SK-N-SH treated with all-trans-retinoic acid at 6 μM for 48 hours (cell line): ENCODE measurements at places on chromosomes 6 and 20.

DNA sequence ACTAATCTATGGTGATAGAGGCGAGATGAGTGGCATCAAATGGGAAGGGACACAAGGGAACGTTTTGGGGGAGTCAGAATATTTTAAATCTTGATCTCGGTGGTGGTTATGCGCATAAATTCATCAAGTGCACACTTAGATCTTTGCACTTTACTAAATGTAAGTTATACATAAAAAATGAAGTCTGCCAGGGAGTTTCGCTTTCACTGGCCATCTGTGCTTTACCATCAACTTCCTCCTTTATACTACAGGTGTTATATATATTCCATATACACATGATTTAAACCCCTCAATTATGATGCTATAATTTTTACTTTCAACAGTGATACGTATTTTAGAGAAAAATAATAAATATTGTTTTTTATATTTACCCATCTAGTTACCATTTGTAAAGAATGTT lies 97.6 kb upstream of the AKIRIN2 start:
- no peak for ATAC-seq

DNA sequence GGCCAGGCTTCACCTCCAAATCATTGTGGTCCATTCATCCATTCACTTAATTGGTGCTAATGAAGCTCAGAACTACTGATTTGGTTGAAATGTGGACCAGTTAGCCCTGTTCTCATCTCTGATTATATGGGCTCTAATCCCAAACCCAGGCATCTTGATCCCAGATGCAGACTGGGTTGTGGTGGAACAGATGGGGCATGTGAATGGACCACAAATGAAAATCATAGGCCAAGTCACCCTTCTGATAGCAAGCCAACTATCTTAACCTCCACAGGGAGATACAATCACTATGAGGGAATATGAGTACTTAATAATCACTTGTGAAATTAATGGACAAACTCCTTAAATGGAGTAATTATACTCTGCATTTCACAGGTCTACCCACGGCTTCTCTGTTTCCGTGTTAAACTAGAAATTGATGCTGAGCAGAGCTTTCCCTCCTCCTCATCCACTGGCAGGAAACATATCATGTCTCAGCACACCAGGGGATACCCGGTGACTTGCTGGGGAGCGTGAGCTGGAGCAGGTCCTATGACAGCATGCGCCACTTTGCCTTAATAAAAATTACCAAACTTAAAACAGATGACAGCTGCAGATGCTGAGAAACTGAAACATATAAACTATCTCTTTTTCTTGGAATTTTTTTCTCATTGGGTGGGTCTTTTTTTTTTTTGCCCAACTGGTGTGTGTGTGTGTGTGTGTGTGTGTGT lies 108.8 kb upstream of the HEY2 start:
- no peak for ATAC-seq

- no peak for ATAC-seq
Observed at GRCh38 chr6:11830520-11830919, 51.9 kb upstream of the ADTRP start.

DNA sequence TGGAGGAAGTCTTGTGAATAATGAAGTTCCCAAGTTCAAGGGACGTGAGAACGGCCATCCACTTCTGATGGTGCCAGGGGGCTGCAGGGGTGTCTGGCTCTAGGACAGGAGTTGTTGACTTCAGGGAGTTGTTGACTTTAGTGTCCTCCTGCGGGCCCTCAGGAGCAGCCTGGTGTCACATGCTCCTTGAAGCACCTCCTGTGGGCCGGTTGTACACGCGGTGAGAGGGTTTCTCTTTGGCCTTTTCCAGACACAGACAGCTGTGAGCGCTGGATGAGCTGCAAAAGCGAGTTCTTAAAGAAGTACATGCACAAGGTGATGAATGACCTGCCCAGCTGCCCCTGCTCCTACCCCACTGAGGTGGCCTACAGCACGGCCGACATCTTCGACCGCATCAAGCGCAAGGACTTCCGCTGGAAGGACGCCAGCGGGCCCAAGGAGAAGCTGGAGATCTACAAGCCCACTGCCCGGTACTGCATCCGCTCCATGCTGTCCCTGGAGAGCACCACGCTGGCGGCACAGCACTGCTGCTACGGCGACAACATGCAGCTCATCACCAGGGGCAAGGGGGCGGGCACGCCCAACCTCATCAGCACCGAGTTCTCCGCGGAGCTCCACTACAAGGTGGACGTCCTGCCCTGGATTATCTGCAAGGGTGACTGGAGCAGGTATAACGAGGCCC lies 77.8 kb downstream of the ISM1 start:
- ATAC-seq: no peak

DNA sequence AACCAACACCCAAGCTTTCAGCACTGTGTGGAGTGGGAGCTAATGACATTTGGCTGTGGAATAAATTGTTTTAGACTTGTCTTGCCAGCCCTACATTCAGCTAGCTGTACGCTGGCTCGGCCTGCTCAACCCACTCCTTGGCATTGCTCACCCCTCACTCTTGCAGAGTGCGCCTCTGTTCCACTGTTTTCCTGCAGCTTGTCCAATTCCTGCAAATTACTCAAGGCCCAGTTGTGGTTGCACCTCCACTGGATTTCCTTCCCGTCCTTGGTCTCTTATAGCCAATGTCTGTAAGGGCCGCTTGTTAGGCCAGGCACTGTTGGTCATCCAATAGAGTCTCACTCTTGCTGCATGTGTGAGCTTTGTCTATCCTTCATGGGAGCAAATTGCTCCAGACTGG lies 289.2 kb upstream of the RNF24 start:
- no peak for ATAC-seq

DNA sequence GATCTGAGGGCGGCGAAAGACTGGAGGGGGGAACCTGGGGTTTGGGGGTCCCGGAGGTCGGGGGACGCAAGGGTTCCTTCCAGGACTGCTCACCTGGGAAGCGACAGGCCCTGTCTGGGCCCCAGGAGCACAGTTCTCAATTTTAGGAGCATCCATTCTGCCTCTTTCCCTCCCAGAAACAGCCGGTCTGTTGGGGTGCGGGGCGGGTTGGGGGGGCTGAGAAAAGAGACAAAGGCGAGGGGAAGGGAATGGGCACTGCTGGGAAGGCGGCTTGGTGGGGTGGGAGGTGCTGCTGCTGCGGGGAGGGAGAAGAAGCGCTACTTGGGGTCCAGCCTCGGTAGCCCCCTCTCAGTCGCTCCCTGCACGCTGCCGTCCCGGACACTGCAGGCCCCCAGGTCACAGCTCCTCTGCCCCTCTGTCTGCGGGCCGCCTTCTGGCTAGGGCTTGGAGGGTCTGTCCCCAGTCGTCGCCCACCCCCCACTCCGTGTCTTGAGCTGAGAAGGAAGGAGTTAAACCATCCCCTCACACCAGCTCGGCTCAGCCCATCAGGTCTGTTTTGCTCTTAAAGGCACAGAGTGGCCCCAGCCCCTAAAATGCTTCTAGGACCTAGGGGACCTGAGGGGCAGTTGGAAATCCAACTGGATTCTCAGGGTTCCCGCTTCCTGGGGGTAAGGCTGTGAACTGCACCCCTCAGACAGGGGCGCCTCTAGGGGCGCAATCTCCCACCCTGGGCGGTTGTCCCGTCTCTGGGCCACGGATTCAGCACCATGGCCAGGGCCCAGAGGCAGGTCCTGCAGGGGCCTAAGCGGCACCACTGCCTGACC lies 690 bp downstream of the GDAP1L1 start:
- ATAC-seq: peak; percentile 83

DNA sequence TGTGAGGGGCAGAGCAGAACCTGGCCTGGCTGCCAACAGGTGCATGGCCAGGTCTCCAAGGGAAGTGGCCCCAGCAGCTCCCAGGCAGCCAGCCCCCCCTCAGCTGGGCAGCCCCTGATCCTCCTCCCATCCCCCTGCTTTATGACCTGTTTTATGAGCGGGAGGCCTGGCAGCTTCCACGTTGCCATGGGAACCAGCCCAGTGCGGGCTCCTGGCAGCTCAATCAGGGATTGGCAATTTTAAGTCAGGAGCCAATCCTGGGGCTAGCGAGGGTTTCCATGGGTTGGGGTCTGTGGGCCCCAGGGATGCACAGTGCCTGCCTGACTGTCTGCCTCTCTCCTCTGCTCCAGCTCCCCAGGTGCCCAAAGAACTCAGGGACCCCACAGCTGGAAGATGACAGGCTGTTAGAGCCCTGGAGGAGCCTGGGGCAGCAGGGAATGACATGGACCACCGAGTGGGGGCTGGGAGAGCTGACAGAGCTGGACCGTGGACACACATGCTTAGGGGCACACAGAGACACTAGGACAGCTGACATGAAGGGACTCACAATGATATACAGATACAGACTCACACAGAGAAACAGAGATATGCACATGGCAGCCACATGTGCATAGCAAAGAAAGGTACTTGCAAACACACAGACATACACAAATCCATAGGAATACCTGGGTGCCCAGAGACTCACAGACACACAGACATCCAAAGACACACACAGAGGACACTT lies 56.5 kb upstream of the SIRPA start:
- no peak for ATAC-seq

GRCh38 chr6:35453236-35453635 lies 1.1 kb downstream of the FANCE start:
- no peak for ATAC-seq

GRCh38 chr20:51054233-51054632 lies 31.3 kb upstream of the KCNG1 start:
- ATAC-seq: no peak

DNA sequence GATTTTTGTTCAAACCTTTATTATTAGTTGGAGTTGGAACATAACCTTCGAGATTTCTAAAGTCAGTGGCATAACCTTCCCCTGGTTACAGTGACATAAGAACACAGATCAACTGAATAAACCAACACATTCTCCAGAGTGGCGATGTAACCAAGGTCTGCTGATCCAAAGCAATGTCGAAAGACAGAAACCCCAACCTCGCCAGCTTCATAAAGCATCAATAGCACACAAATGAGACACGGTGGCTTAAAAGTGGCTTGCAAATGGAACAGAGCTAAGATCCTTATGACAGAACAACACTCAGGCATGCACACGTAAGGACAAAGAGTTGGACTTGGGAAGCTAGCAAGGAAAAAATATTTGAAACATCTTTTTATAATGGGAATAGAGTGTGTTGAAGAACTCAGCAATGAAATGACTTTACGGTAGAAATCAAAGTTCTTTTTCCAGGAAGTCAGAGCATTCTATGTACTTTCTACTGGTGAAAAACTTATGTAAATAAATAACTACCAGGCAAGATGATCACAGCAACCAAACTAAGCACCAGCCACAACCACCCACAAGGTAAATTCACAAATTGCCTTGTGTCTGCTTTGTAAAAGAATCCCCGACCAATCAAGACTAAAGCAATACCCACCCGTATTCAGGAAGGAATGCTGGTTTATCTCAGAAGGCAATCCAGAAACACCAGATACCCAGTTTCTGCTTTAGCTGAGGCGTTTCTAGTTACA lies 61.0 kb upstream of the NHSL1 start:
- ATAC-seq: no peak

- ATAC-seq: no peak
Observed at GRCh38 chr20:54535033-54535432, 59.6 kb downstream of the DOK5 start.

DNA sequence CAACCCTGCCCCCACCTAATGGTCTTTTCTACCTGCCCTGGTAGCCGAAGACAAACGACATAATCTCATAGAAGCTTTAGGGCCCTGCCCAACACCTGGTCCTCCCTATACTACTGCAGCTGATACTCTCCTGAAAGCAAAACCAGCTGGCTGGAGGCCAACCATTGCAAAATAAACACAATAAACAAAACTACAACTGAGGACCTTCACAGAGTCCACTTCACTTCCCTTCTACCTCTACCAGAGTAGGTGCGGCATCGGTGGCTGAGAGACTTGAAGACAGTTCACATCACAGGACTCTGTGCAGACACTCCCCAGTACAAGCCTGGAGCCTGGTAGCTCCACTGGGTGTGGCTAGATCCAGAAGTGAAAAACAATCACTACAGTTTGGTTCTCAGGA lies 476.2 kb downstream of the MMUT start:
- no peak for ATAC-seq

GRCh38 chr6:130069485-130069884 lies 51.1 kb downstream of the L3MBTL3 start:
- ATAC-seq: peak; percentile 32; the same call in 2 of the 3 replicates
